Stimulated activated CD4-positive, alpha-beta T cell treated with anti-CD3 and anti-CD28 coated beads, Interleukin-4, amount 100 ng/mL, for 24 hours (primary cell): ENCODE measurements at places on chromosomes 11 and 22.

- DNase-seq, result no peak
These were observed 73.2 kb upstream of the BLID start for GRCh38 chr11:122189229-122189628.

GRCh38 chr11:44457862-44458261 lies 107.6 kb upstream of the CD82 start:
- DNase-seq, result no peak

GRCh38 chr11:34926831-34927132 lies 10.4 kb downstream of the PDHX start:
- no peak for DNase-seq

- no peak for DNase-seq
These were observed 17.6 kb upstream of the SPON1 start for GRCh38 chr11:13944911-13945425.

DNA sequence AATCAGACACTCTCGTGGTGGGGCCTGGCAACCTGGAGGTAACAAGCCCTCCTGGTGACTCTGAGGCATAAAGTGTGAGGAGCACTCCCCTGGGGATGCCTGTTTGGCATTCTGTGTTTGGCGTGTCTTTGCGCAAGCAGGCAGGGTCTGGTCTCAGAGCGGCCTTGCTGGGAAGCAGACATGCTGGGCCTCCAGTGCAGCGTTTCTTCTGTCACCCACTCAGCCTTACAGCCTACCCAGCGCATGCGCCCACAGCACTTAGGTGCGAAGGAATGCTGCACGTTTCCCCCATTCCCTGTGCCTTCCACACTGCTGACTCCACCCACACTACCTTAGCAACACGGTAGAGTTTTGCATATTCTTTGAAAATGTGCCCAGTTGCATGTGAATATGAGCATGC lies 7.4 kb upstream of the CXCR5 start:
- no peak for DNase-seq

GRCh38 chr11:94500181-94500580 lies 6.4 kb downstream of the ANKRD49 start:
- DNase-seq, result no peak

- no peak for DNase-seq
These were observed at the start of gene MYO7A for GRCh38 chr11:77127920-77128691. Gene MYO7A (plus strand): TSS chr11:77128246. CDS start chr11:77130635, 2,389 bp downstream.

DNA sequence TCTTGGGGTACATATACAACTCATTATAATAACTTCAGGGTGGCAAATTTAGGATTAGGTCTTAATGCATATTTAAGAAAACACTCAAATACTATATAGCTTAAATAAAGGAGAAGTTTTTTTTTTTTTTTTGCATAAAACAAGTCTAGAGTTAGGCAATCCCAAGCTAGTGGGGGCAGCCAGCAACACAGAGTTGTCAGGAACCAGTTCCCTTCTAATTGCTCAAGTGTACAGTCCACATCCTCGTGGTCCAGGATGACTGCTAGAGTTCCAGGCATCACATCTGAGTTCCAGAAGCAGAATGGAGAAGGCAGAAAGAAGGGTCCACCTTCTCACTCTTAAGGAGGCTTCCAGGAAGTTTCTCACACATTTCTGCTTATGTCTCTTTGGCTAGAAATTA lies 261.9 kb upstream of the PLET1 start:
- DNase-seq, result no peak

- no peak for DNase-seq
These were observed 2.7 kb downstream of the NAV2 start for GRCh38 chr11:19715373-19715772.

DNA sequence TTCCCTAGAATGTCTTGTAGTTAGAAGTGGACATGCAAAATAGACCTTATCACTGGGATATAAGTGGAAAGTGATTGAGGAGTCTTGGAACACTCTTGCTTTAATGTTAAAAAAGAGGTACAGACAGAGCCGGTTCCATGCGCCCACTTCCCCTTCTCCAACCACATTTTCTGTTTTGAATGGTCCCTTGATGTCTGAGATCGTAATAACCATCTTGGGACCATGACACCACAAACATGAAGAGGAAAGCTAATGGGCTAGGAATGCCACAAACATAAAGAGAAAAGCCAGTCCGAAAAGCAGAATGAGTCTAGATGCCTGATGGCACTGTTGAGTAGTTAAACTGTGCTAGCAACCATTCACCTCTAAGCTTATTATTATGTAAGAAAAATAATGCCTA lies 54.8 kb upstream of the SPON1 start:
- no peak for DNase-seq

- DNase-seq, result peak; percentile 63
These were observed 30.4 kb downstream of the PACS1 start for GRCh38 chr11:66100272-66101065.

- DNase-seq, result no peak
These were observed 119.2 kb downstream of the FEZ1 start for GRCh38 chr11:125376856-125377255.

- DNase-seq, result no peak
These were observed 3.6 kb downstream of the TRABD start for GRCh38 chr22:50189184-50189848.

- no peak for DNase-seq
These were observed 74.8 kb upstream of the SLC22A12 start for GRCh38 chr11:64516226-64516625.

DNA sequence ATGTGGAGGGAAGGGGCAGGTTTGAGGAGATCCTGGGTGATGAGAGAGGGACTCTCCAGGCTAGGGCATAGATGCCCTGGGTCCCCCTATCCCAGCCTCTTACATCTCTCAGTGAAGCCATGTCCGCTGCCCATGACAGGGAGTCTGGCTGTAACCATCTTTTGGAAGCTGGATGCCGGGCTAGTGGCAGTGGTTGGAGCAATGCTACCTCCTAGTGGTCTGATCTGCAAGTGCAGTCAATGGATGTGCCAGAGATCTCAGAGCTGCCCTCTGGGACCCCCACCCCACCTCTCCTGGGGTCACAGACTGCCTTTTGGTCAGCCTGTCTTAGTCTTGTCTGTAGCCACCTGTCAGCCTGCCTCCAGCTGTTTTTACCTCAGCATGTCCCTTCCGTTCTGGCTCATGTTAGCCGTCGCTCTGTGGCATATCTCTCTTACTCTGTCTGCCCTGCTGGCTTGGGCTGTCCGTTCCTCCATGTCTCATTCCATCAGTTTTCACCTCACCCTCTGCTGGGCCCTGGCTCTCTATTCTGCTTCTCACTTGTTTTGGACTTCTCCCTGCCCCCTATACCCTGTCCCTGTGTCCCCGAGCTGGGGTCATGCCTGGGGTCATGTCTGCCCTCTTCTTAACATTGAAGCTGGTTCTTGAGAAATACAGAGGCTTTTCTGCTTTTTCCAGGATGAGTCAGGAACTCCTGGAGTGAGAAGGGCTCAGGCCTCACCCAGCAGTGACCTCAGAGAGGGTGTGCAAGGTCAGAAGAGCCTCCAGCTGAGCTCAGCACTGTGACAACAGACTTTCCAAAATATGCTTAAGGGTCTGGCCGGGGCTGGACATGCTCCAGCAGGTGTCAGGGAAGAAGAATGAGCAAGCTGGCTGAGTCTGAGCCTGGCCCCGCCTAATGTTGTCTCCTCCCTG lies 52.0 kb upstream of the THY1 start:
- peak; percentile 65 for DNase-seq

- DNase-seq, result no peak
These were observed 58.2 kb downstream of the TIMP3 start for GRCh38 chr22:32859743-32860142.

- DNase-seq, result peak; percentile 29
These were observed 67.0 kb downstream of the IGLL5 start for GRCh38 chr22:22954656-22955055.

- no peak for DNase-seq
These were observed 18.6 kb downstream of the GRAMD4 start for GRCh38 chr22:46638601-46639431.

DNA sequence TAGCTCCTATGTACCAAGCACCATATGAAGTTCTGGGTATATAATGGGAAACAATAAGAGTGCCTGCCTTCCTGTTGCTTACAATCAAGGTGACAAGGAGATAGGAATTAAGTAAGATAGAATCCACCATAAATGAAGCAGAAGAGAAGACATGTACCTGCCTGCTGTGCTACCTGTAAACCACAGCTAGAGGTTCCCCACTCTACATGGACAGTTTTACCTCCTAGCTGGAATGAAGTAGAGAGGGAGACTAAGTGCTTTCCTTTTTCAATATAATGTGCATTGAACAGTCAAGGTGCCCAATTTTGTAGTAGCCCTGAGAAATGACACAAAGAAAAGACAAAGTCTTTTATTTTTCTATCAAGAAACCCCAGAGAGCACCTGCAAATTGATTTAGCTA lies 984.6 kb downstream of the DLG2 start:
- DNase-seq, result no peak

- peak; percentile 65 for DNase-seq
These were observed 41.8 kb upstream of the SORL1-AS1 start for GRCh38 chr11:121494355-121495099.

GRCh38 chr11:6864438-6864837 lies 1.6 kb downstream of the OR10A2 start:
- DNase-seq, result no peak

DNA sequence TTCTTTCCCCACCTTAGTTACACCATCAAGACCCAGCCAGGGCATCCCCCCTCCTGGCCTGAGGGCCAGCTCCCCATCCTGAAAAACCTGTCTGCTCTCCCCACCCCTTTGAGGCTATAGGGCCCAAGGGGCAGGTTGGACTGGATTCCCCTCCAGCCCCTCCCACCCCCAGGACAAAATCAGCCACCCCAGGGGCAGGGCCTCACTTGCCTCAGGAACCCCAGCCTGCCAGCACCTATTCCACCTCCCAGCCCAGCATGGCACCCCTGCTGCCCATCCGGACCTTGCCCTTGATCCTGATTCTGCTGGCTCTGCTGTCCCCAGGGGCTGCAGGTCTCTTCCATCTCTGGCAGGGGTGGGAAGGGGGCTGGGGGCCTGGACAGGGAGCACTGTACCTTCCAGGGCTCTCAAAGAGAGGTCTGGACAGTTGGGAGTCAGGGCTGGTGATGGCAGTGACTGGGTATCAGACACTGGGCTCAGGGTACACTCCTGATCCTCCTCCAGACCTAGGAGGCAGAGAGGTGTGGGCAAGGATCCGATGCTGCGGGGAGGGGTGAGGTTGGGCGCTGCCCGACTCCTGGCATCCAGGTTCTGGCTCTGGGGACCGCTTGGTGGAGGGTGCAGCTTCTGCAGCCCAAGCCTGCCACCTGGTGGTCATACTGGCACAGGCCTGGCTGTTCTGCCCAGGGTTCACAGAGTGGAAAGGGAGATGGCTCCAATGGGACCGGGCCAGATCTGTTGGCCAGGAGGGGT lies at the start of gene UPK2:
UPK2 (plus strand) TSS at position 205 of the 753 bp plus-strand sequence; CDS start at position 258, 53 bp downstream.
- DNase-seq, result peak; percentile 91

- DNase-seq, result no peak
These were observed 304.3 kb upstream of the NCAM1 start for GRCh38 chr11:112656772-112657428.

DNA sequence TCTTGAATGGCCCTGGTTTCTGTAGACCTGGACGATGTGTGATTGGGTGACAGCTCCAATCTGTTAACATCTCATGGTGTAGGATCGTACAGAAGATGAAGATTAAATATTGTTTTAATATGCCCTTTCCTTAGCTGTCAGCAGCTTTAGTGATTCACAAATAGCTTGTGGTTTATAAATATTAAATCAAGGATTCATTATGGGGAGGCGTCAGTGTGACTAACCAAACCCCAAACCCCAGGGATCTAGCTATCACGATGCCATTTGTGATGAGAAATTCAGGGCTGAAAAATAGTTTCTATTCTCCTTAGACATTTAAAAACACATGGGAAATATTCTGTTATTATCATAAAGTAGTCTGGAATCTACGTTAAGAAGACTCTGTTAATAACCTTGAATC lies 73.4 kb downstream of the NCAM1 start:
- no peak for DNase-seq

- no peak for DNase-seq
These were observed 24.3 kb downstream of the SAAL1 start for GRCh38 chr11:18081551-18081950.

GRCh38 chr11:88164320-88164719 lies 10.9 kb downstream of the RAB38 start:
- no peak for DNase-seq

GRCh38 chr11:66912361-66912760 lies 45.8 kb downstream of the PC start:
- no peak for DNase-seq

GRCh38 chr11:13446444-13446843 lies 16.6 kb downstream of the BTBD10 start:
- DNase-seq, result no peak

DNA sequence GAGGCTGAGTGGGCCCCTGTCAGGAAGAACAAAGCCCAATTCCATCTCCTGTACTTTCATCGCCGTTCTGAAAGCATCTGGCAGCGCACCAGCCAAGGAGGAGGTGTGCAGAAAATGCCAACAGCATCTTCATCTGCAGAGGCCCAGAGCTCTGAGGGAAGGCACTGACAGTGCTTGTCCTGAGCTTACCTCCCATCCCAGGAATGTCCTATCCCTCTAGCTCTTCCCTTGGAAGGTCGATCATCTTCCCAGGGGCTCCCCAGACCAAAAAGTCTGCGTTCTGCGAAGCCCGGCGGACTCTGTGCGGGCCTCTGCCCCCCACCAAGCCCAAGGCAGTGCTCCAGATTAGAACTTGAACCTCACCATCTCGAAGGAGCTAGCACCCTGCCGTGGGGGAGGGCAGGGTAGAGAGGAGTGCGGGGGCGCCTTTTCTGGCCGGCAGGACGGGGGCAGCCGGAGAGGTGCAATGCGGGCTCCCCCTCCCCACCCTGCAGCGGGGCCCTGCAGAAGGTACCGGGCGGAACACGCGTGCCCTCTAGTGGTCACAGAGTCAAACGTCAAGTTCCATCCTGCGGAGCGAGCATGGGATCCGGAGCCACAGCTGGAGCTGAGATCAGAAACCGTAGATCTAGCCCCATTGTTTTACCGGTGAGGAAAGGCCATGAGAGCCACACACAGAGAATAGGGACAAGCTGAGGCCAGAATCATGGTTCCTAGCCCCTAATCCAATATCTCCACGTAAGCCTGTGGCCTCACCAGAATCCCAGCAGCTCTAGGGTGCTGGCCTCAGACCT lies 5.0 kb downstream of the SCN2B start:
- peak; percentile 78 for DNase-seq

DNA sequence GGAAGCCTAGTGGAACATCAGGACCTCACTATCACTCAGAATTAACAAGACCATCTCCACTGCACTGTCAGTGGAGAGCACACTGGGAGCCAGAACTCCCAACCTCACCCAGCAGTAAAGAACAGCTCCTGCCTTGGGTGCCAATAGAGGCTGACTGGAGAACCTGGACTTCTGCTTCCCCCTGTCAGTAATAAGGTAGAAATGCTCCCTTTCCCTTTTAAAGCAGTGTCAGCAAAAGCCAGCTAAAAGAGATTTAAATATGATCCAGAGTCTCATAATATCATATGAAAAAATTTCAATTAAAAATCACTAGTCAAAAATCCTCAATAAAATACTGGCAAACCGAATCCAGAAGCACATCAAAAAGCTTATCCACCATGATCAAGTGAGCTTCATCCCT lies 82.8 kb downstream of the SPATA19 start:
- DNase-seq, result no peak
